ENCODE measurements at places on chromosomes 7 and 10.

GRCh38 chr10:17256627-17257026 lies 28.6 kb downstream of the VIM start:
- no peak for DNase-seq

DNA sequence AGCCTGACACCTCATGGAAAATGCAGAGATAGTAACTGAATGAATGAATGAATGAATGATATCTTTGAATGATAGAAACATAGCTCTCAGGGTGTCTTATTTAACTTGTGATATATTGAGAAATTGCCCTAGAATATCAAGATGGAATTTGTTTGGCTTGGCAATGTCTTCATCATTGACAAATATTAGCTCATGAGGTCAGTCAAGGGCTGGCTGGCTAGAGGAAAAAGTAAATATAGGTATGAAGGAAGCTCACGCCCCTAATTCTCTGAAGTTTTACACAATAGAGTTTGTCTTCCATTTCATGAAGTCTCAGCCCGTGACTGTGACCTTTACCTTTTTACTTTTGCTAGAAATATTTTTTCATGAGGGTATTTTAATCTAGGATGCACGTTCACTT lies 305.2 kb downstream of the ADARB2 start:
- DNase-seq = no peak

DNA sequence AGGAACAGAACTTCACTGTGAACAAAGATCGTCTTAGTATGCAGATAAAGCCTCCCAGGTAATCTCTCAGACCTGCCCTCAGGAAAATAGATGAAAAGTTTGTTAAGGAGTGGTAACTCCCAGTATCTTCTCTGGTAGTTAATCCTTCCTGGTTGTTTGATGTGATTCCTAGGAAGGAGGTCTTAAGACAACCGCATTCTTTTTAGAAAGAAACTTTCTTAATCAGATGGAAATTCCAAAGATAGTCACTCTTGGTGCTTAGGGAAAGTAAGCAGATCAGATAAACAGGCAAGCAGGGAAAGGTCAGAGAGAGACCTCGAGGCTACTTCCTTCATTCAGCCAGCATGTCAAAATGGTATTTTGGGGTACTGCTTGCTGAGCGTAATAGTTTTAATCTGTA lies 30.5 kb upstream of the ARMC3 start:
- no peak for DNase-seq

- DNase-seq = no peak
Observed at GRCh38 chr7:130277763-130278643, 11.3 kb downstream of the CPA2 start.

DNA sequence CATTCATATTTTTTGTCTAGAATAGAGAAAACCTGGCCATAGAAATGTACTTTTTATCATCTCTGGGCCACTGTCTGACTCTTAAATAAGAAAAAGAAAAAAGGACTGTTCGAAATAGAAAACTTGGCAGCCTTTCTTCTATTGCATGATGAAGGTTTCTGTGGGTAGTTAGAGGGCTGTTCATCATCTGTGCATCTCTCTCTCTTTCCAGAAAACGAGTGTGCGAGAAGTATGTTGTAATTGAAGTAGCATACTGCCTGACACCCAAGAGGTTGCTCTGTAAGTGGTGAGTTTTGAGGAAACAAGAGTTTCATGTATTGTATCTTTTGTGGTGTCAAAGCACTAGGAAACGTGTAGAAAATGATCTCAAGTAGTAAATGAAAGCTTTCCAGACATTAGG lies 343.2 kb upstream of the TMEM229A start:
- DNase-seq = no peak

- DNase-seq = no peak
Observed at GRCh38 chr7:50739744-50740435, 42.8 kb downstream of the GRB10 start.

DNA sequence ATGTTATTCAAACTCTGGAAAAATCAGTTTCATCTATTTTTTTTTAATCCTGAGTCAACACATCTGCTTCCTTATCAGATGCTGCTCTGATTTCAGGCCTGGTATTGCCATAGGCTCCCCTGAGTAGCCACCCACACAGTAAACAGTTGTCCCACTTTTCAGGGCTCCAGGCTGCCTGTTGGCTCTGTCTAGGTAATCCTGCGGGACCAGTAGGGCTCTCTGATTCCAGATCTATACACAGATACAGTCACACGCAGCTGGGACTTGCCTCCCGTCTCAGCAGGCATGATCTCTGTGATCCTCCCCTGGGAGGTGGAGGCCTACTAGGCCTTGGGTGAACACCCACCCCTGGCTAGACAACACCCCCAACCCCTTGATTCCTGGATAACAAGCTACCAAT lies 206.1 kb downstream of the CREB5 start:
- DNase-seq = no peak

- DNase-seq = no peak
Observed at GRCh38 chr10:50635286-50635685, 11.5 kb upstream of the SGMS1 start.

DNA sequence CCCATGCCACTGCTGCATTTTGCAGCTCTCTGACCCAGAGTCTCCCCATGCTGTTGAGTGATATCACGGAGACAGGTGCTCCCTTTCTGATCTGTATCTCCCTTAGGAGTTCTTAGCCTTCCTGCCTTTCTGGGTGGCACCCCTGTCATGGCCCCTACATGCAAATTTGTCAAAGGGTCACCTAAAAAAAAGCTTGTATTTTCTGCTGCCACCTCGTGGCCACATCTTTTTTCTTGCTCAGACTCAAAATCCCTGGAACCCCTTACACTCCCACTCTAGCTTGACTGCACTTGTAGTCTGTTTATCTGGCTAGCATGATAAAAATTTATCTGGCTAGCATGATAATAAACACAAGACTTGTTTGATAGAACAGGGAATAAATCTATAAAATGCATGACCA lies 809.1 kb downstream of the SORCS1 start:
- DNase-seq = no peak

- DNase-seq = no peak
Observed at GRCh38 chr10:15361131-15361530, 10.0 kb downstream of the FAM171A1 start.

DNA sequence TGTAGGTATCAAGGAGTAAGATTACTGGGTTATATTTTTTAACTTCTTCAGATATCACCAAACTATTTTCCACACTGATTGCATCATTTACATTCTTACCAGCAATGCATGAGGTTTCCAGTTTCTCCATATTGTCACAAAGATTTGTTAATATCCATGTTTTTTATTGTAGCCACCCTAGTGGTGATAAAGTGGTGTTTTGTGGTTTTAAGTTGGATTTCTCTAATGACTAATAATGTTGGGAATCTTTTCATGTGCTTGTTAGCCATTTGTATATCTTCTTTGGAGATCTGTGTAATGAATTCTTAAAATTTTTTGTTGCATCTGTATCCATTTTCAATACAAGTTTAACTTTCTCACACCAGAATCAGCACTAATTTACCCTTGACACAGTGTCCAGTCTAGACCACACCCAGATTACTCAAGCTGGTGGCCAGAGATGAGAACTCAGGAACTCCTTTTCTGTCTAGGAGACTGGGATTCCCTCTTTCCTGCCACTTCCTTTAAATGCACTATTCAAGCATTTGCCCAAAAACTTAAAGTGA lies 67.0 kb upstream of the PLXDC2 start:
- no peak for DNase-seq

DNA sequence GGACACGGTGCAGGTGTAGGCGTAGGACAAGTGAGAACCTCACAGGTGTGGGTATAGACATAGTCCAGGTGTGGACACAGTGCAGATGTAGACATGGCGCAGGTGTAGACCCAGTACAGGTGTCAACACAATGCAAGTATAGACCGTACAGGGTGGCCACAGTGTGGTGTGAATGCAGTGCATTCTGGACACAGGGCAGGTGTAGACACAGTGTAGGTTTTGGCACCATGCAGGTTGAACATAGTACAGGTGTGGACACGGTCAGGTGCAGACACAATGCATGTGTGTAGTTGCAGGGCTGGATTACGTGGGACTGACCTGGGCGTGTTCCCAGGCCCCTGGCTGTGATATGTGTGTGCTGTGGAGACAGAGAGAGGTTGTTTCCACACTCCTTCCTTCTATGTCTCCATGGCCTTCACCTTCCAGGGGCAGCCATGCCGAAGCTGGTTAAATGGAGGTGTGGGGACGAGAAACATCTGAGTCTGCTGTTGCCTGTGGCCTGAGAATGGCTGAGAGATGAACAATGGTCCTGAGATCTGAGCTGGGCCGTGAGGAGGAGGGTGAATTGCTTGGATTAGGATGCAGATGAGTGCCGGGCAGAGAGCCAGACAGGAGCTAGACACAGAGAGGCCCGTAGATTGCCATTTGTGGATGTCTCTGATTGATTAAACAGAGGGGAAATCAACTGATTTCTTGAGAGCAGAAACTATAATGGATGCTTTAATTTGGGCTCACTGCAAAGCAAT lies 343.9 kb upstream of the SHH start:
- DNase-seq = no peak

DNA sequence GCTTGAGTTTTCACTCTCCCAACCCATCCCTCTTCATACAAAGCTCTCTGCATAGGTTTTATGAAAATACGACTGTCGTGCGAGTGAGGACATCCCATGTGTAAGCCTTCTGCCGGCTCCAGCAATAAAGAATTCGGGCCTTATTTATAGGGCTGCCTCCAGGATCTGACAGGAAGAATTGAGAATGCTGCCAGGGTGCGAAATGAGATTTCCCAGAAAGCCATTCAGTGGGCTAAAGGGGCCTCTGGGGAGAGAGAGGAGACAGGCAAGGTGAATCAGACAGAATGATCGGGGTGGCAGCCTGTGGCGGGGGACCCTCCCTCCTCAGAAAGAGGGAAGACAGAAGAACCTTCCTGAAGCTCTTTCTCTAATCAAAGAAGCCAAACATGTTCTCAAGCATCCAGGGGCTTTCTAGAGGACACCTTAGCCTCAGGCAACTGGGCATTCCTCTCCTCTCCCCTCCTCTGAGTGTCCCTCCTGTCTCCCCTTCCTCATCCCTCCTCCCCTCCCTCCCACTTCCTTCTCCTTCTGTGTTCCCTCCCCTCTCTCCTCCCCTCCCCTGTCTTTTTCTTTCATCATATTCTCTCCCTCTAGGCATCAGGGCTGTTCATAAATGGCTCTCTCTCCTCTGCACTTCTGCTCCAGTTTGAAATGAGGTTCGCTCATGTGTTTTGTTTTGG lies 410.9 kb downstream of the TYW1 start:
- no peak for DNase-seq

DNA sequence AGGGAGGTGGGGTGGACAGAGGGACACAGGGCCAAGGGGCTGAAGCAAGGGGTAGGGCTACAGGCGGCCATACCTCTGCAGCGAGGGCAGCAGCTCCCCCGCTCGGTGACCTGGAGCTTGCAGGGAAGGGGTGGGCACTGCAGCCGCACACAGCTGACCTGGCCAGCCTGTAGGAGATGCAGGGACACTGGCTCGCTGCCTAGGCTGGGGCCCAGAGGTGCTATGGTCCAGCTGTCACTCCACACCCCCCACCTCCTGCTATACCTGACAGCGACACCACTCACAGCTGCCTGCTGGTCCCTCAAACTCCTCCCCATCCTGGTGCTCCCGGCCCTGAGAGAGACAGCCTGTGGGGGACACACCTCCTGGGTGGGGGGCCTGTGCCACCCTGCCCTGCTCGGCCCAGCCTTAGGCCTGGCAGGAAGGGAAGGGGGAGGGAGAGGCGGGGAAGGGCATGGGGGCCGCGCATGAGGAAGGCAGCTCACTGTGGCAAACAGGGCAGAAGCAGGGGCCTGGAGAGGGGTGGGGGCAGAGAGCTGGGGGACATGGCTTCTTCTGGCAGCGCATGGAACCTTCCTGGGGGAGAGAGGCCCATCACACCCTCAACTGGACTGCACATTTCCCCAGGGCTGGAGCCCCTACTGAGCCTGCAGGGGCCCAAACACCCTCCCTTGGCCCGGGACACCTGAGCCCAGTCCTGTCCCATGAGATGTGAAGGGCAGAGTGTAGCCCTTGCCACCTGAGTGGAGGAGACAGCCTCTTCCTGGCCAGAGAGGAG lies 23.9 kb downstream of the ATP6V1F start:
- DNase-seq = no peak

- no peak for DNase-seq
Observed at GRCh38 chr10:54262726-54263125, 538.3 kb downstream of the PCDH15 start.

DNA sequence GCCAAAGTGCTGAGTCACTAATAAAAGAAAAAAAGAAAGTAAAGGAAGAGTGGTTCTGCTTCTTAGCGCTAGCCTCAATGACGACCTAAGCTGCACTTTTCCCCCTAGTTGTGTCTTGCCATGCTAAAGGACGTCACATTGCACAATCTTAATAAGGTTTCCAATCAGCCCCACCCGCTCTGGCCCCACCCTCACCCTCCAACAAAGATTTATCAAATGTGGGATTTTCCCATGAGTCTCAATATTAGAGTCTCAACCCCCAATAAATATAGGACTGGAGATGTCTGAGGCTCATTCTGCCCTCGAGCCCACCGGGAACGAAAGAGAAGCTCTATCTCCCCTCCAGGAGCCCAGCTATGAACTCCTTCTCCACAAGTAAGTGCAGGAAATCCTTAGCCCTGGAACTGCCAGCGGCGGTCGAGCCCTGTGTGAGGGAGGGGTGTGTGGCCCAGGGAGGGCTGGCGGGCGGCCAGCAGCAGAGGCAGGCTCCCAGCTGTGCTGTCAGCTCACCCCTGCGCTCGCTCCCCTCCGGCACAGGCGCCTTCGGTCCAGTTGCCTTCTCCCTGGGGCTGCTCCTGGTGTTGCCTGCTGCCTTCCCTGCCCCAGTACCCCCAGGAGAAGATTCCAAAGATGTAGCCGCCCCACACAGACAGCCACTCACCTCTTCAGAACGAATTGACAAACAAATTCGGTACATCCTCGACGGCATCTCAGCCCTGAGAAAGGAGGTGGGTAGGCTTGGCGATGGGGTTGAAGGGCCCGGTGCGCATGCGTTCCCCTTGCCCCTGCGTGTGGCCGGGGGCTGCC lies at the start of gene IL6:
IL6 (plus strand) TSS at position 294 of the 807 bp plus-strand sequence; CDS start at position 357, 63 bp downstream.
- no peak for DNase-seq

- no peak for DNase-seq
Observed at GRCh38 chr7:154997840-154998370, 5.0 kb downstream of the PAXIP1 start.

DNA sequence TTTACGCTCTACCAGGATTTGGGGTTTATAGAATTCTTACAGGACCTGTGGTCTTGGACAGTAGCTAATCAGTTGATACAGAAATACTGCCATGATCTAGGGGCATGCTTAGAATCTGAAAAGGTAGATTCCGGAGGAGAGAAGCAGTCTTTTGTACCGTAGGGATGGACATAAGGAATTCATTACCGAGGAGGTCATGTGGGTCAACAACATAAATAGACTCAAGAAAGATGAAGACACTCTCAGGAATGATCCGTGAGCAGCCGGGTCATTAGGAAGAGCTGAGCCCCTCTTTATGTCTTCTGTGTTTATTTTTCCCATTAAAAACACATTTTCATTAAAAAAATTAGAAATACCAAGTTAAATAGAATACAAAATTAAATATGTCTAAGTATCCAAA lies 160.1 kb upstream of the TNS3 start:
- no peak for DNase-seq

GRCh38 chr10:712575-712974 lies 23.1 kb upstream of the DIP2C start:
- no peak for DNase-seq

GRCh38 chr10:101609481-101609880 lies 21.4 kb downstream of the DPCD start:
- no peak for DNase-seq

- no peak for DNase-seq
Observed at GRCh38 chr7:147412109-147412508, 1178.5 kb upstream of the C7orf33 start.

Data from NCI-H1436 treated with DMSO at 0.1 percent for 48 hours (cell line).